ENCODE measurements at places on chromosomes 6 and 20. TPM values are rescaled to one million over a fixed set of nuclear protein-coding genes. Genes with fewer than 3 reads are reported as not detected.

C2 gene
- 59.6 TPM for total RNA-seq

STX7 gene
- total RNA-seq: 65.1 TPM

GRCh38 chr6:21733311-21733710, 139.8 kb downstream of the SOX4 start:
- no peak for DNase-seq

NFATC2 gene
- total RNA-seq: 11.8 TPM

PEX6 gene
- total RNA-seq: 8.8 TPM

GRCh38 chr6:158756977-158757752, 62.0 kb downstream of the EZR start:
- DNase-seq: no peak

DNA sequence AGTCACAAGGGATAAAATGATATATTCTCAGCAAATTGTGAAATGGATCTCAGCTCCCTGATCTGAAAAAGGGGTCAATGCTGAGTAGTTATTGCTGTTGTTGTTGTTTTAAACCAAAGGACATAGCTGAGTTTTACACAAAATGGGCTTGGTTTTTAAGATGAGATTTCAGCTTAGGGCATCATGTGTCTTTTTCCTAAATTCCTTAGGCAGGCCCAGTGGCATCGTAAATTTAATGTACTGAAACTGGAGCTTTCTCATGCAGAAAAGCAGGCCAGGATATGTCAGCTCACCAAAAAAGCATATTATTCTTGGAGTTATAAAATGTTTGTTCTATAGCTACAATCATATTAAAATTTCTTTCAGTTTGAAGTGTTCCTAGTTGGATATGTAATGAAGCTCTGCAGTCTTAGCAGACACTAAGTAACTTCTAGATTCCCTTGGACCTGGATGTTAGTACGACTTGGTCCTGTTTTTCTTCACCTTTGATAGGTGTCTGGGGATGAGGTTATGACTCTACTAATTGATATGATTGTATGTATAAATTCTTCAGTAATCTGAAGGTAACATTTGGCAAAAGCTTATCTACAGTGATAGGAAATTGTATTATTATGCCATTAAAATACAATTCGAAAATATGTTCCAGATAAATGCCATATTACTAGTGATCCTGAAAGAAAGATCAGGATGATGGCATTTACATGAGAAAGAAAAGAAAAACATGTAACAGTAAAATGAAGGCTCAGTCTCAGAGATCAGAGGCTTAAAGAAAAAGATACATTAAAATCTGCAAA, 663.3 kb downstream of the RFPL4B start:
- no peak for DNase-seq

- DNase-seq: no peak
Observed at GRCh38 chr20:60990061-60990460, 262.0 kb upstream of the CDH4 start.

DNA sequence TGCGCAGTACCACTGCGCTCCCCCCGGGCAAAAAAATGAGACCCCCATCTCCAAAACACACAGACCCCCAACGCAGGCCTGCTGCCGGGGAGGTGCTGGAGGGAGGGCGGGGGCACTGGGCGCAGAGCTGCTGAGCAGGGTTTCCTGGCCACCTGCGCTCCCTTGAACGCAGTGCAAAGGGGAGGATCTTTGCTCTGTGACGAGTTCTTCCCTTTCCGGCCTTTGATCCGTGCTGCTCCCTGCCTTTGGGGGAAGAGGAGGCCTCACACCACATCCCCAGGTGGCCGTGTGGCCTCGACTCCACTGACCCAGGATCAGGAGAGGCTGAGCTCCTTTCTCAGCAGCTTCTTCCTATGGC, 8.9 kb upstream of the COL20A1 start:
- no peak for DNase-seq
